ENCODE measurements at places on chromosomes 12 and 14.
A peak's percentile ranks its signal among the peaks of the same experiment; 100 is the strongest.

- DNase-seq, result no peak
Measured at GRCh38 chr14:76426161-76426696, 50.3 kb downstream of the ESRRB start.

DNA sequence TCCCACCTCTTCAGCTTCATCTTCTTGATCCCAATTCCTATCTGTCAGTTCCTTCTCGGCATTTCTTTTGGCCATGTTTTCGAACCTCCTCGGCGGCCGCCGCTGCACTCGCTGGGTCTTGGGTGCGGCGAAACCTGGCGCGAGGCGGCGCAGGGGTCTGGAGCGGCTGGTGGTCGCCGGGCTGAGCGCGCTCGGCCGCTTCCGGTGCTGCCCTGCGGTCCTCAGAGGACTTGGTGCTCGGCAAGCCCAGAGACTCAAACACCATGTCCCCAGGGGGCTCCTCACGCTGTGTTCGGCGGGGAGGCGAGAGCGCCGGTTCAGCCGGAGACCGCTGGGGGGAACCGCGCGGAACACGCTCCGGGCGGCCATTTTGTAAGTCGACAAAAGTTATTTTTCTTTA, 51.8 kb downstream of the PPP1R36 start:
- no peak for DNase-seq

- DNase-seq, result no peak
Measured at GRCh38 chr12:30624009-30624408, 71.7 kb downstream of the IPO8 start.

- no peak for DNase-seq
Measured at GRCh38 chr14:21612324-21612723, 22.4 kb downstream of the OR10G2 start.

DNA sequence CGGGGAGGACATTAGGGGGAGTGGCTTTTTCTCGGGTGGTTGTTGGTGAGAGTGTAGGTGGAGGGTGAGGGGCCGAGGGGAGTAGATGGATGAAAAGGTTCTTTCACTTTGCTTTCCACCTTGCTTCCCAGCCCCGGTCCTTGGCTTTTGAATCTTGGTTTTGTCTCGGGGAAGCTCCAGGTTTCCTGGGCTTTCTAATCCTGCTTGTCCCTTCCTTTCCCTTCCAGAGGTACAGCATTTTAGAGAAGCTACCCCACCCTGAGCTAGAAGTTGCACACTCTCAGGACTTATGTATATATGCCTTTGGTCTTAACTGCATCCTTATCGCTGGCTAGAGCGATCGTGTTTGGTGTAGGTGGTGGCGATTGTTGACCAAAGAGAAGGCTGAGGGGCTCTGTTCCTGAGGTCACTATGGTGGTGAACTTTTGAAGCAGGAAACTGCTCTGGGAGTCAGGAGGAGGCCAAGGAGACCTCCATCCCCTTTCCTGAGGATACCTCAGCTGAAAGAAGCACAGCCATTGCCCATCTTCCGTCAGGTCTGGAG, 862 bp downstream of the PIP4K2C start:
- DNase-seq, result no peak

DNA sequence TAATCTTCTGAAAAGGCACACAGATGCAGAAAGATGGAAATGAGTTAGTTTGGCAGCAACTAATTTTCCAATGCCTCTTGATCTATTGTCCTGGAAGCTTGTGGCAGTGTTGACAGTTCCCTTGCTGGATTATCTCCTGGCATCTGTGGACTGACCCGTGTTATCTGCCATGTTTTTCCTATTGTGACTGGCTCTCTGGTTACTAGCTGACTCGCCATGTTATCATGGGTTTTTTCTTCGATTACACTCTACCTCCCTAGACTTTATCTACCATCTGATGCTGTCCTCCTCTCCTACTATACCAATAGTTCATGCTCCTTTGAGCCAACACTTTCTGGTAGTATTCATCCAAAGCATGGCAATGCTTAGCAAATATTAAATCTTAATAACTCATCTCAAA, 63.3 kb upstream of the FLRT2 start:
- no peak for DNase-seq

- peak; percentile 35 for DNase-seq
Measured at GRCh38 chr12:47767216-47767724, 5.8 kb upstream of the SLC48A1 start.

- DNase-seq, result no peak
Measured at GRCh38 chr14:33356181-33356580, 417.5 kb downstream of the NPAS3 start.

GRCh38 chr12:102465762-102466560, 14.4 kb downstream of the IGF1 start:
- DNase-seq, result no peak

DNA sequence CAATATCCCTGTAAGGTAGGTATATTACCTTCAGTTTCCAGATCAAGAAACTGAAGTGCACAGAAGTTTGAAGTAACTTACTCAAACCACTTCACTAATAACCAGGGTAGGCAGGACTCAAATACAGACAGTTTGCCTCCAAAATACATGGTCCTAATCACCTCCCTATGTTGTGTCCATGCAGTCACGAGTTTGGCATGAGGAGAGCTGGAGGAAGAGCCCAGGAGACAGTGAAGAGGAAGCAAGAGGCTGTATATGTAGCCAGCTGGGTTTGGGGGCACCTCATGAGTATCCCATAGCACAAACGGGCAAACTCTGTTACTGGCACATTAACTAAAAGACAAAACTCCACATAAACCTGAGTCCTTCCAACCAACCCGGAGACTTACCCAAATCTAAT, 79.2 kb downstream of the DUSP16 start:
- DNase-seq, result no peak

- DNase-seq, result no peak
Measured at GRCh38 chr12:125744201-125744600, 679.0 kb downstream of the AACS start.

GRCh38 chr12:98725476-98726247, 80.6 kb downstream of the APAF1 start:
- DNase-seq, result no peak

- DNase-seq, result no peak
Measured at GRCh38 chr14:54088271-54088670, 131.6 kb upstream of the BMP4 start.

DNA sequence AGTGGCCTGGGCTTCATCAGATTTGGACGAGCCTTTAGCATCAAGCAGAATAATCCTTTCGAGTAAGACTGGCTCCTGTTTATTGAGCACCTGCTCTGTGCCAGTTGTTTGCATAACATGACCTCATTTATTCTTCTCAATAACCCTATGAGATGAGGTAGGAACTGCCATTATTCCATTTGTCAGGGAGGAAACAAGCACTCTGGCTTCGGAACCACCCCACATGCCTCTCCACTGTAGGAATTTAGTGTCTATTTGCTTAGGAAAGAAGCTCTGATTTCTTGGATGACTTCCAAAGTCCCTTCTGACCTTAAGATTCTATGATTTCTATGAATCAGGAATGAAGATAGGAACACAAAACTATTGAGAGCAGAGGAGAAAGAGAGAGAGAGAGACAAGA, 11.0 kb downstream of the SAMD4A start:
- DNase-seq, result no peak

DNA sequence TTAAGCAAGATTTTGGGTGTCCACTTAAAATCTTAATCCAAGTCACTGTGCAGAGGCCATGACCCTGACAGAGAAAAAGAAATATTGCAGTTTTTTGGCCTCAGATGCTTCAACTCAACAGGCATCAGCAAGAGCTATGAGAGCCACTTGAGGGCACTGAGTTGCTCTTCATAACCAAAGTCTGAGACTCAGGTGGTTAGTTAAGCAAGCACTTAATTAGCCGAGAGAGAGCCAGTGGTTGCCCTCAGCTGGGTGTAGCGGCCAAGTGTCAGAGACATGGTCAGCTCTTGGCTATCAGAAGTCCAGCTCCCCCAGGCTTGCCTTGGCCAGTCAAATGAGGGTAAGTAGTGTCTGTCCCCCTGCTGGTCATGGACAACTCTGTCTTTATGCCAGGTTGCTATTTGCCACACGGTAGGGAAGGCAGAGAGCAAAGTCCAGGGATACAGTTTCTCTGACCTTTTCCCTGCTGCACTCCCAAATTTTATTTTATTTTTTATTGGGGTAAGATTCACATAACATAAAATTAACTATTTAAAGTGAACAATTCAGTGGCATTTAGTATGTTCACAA, 9.0 kb upstream of the KRT71 start:
- DNase-seq, result no peak

DNA sequence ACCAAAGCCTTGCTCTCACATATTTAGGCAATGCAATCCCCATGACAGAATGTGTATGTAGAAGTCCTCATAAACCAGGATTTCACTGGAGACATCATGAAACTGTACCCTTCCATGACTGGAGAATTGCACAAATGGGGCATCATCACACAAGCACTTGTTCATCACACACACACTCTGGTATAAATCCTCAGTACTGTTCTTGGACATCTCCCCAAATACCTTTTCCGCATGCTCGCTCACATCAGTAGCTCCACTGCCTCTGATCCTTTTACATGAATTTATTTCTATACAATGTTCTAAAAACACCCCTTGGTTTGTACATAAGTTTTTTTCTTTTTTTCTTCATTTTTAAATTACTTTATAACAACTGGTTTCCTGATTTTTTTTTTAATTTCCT, 3.3 kb upstream of the ING4 start:
- DNase-seq, result no peak

DNA sequence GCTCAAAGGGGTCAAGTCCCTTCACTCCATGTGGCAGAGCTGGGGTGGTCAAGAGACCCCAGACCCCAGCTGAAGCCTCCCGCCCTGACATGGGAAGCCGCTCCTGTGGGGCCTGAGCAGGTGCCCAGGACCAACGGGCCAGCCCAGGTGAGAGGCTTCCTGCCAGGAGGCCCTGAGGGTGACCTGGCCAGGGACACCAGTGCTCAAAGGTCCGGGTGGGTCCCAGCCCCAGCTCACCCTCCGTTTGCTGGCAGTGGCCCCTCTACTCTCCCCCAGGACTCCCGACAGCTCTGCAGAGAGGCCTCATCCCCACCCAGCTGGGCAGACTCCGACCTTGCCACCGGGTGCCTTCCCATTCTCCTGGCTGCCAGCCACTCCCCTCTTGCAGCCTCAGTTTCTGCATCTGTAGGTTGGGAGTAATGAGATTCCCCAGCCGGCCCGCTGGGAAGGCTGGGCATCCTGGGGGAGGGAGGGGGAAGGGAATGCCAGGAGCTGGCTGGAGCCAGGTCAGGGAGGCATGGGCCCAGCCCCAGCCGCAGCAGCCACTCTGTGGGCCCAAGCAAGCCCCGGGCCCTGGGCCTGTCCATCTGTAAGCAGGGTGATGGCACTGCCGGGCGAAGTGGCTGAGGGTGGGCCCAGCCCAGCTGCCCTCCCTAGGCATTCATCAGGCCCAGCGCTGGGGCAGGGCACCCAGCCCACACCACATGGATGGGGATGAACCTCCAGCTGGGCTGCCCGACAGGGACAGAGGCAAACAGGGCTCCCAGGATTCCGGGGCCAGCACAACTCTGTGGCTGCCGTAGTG, 10.3 kb upstream of the INF2 start:
- DNase-seq, result no peak

- DNase-seq, result no peak
Measured at GRCh38 chr14:102491366-102491765, 18.2 kb downstream of the ANKRD9 start.

DNA sequence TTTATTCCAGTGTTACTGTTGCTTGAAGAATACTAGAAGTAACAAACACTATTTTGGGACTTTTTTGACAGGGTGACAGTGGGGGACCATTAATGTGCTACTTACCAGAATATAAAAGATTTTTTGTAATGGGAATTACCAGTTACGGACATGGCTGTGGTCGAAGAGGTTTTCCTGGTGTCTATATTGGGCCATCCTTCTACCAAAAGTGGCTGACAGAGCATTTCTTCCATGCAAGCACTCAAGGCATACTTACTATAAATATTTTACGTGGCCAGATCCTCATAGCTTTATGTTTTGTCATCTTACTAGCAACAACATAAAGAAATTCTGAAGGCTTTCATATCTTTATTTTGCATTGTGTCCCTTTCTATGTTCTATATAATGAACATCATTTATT, 44.5 kb downstream of the TMPRSS12 start:
- DNase-seq, result no peak

- no peak for DNase-seq
Measured at GRCh38 chr14:81509838-81510452, 23.7 kb downstream of the SEL1L start.

- DNase-seq, result no peak
Measured at GRCh38 chr12:122099280-122099749, 20.8 kb downstream of the MLXIP start.

GRCh38 chr14:95485222-95485819, 31.1 kb downstream of the SYNE3 start:
- DNase-seq, result no peak

DNA sequence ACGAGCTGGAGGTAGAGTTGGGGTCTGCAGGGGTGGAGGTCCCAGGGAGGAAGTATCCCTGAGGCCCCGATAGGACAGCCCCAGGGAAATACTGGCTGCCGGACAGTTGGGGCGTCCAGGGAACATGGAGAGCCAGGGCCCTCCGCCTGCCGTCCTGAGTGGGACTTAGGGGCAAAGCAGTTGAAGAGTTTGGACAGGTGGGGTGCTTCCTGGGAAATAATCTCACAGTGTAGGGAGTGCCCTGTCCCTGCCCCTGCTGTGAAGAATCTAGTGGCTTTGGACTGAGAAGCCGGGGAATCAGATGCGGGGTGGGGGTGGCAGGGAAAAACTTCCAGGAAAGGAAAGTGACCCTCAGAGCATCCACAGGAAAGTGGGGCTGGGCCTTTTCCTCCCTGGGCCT, 9.8 kb upstream of the HHIPL1 start:
- no peak for DNase-seq

GRCh38 chr12:45890276-45890675, 100.1 kb downstream of the SCAF11 start:
- no peak for DNase-seq

- DNase-seq, result no peak
Measured at GRCh38 chr14:51487848-51488247, 163.9 kb upstream of the FRMD6 start.

- no peak for DNase-seq
Measured at GRCh38 chr14:60662982-60663381, 13.7 kb upstream of the SIX1 start.

DNA sequence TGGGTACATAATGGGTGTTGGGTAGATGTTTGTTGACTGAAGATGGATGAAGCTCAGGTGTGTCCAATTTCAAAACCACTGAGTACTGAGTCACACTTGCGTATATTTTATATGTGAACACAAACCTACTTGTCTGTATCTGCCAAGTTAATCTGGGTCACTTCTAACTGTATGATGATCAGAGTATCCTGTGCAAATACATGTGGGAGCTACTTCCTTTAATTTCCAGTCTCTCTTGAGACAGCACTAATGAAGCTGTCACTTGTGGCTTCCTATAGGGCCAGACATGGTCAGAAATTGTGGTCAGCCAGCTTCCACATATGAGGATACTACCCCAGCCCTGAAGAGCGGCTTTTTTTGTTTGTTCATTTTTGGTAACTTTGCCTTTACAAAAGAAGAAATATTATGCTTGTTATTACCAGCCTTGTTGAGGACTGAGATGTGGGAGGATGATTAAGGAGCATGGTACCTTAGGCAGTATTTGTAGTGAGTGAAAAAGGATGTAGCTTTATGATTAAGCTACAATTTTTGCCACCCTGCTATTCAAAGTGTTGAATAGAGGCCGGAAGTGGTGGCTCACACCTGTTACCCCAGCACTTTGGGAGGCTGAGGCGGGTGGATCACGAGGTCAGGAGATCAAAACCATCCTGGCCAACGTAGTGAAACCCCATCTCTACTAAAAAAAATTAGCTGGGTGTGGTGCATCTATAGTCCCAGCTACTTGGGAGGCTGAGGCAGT, 32.4 kb downstream of the PLXNC1 start:
- DNase-seq, result no peak

GRCh38 chr12:73106296-73106695, 834.1 kb downstream of the TRHDE start:
- DNase-seq, result no peak

- no peak for DNase-seq
Measured at GRCh38 chr14:104981699-104982541, 3.7 kb upstream of the CLBA1 start.

- DNase-seq, result no peak
Measured at GRCh38 chr12:82242729-82243128, 115.5 kb downstream of the CCDC59 start.
